Upper lobe of right lung (tissue), 1 donor: ENCODE measurements at places on chromosomes 6 and 20. TPM values are rescaled to one million over a fixed set of nuclear protein-coding genes. Genes with fewer than 3 reads are reported as not detected.

Gene LHFPL5
- total RNA-seq = not detected

Gene OR12D3
- total RNA-seq = not detected

Gene ADGRG6
- 47.6 TPM for total RNA-seq

Gene VSTM2L
- 12.9 TPM for total RNA-seq

Gene KCNK15
- total RNA-seq = 1.1 TPM

Gene SLC32A1
- not detected for total RNA-seq

Gene C6orf52
- not detected for total RNA-seq

Gene BPIFB4
- not detected for total RNA-seq

Gene HDGFL1
- not detected for total RNA-seq

Gene ANKRD66
- total RNA-seq = not detected

Gene TRIM10
- total RNA-seq = not detected

Gene AVP
- not detected for total RNA-seq

Gene RIMS1
- total RNA-seq = 3.9 TPM

Gene SLC22A23
- total RNA-seq = 19.2 TPM

Gene ZSCAN31
- 28.5 TPM for total RNA-seq
